ENCODE measurements at places on chromosomes 7 and 10.

GRCh38 chr7:135745703-135746312 is 2.8 kb downstream of the FAM180A start:
- no peak for DNase-seq

- DNase-seq = no peak
These were observed 314.9 kb downstream of the RPS24 start for GRCh38 chr10:78348411-78349164.

- no peak for DNase-seq
These were observed 161.7 kb upstream of the LYZL2 start for GRCh38 chr10:30791197-30791611.

DNA sequence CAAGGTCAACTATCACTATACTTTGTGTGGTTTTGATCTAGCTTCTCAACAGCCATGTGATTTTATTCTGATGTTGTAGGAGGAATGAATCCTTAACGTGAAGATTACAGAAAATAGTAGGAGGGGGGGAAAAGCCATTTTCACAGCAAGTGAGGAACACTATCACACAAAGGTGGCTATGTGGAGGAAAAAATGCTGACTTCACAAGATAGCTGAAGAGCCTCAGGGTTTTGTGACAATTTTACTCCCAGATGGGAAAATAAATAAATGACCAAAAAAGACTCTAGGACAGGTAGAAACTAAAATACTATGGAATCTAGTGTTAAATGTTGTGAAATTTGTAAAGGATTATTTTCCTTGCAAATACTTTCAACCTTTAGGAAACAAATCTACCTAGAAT is 281.0 kb downstream of the ADRA2A start:
- no peak for DNase-seq

GRCh38 chr7:55369427-55370400 is 4.6 kb downstream of the LANCL2 start:
- peak; percentile 5 for DNase-seq

DNA sequence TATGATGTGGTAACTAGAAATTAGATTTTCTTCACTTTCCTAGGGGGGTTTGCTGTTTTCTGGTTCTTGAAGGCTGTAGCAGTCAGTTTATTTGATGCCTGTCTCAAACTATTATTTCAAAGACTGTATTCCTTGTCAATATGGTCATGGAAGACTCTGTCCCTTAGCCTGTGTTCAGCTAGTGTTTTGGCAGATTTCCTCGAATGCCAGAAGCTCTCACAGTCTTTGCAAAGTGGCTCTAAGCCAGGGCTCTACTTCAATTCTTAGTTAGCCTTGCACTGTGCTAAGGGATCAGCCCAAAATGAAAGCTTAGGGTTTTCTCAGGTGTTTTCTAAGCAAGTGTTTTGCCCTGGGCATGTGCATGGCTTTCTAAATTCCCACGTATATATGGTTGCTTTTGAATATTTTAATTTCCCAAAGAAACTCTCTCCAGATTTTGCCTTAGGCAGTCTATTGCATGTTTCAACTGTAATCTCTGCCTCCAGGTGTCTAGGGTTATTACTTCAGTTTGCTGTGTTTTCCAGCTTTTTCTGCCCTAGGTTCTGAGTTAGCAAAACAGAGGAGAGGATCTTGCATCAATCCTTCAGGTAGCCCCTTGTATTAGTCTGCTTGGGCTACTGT is 7.2 kb upstream of the C1GALT1 start:
- DNase-seq = no peak

- DNase-seq = no peak
These were observed 79.6 kb downstream of the ZNRF2 start for GRCh38 chr7:30363778-30364563.

DNA sequence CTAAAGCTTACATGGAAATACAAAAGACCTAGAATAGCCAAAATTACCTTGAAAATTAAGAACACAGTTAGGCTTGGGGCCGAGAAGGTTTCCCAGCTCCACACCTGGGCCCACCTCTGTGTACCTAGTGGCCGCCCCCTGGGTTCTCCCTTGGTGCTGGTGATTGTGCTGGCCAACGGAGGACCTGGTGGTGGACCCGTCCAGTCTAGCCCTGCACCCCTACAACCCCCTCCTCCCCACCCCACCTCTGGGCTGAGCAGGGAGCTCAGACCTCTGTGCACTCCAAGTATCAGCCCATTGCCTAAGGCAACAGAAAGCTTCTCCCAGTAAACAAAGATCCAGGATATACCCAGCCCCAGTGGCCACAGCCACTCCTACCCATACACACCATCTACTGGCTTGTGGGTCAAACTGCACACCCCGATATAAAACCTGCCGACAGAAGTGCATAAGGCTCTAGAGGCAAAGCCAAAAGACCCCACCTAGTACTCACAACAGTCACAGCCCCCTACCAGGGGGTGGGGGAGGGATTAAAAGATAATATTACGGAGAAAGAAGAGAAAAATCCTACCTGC is 105.0 kb upstream of the DIP2C start:
- DNase-seq = no peak

DNA sequence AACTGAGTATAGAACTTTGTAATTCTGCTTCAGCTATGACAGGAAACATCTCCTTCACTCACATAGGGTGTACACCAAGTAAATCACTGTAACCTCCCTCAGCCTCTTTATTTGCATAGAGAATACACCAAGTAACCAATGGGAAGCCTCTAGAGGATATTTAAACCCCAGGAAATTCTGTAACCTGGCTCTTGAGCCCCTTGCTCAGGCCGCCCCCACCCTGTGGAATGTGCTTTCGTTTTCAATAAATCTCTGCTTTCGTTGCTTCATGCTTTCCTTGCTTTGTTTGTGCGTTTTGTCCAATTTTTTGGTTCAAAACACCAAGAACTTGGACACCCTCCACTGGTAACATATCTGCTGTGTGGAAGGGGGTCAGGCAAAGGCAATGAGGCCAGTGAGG is 60.2 kb downstream of the CLRN3 start:
- no peak for DNase-seq

DNA sequence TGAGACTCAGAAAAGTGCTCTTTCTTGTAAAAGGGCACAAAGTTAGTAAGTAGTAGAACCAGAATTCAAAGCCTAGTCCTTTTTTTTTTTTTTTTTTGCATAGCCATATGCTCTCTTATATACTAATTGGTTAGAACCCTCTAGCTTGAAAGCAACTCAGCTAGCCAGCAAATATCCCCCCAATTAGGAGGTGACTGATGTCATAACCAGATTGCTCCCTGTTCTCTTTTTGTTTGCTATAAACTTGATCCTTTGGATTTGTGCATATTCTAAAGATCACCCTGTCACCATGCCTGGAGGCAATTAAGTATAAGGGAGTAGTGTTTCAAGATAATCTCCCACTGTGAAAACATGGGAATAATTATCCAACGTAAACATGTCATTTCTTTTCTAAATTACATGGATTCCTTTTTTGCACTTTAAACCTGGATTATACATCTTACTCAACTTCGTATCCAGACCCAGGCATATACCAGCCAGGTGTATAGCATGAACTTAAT is 963.4 kb downstream of the CNTNAP2 start:
- DNase-seq = no peak

- DNase-seq = no peak
These were observed 36.1 kb downstream of the ADGRA1 start for GRCh38 chr10:133123746-133124356.

DNA sequence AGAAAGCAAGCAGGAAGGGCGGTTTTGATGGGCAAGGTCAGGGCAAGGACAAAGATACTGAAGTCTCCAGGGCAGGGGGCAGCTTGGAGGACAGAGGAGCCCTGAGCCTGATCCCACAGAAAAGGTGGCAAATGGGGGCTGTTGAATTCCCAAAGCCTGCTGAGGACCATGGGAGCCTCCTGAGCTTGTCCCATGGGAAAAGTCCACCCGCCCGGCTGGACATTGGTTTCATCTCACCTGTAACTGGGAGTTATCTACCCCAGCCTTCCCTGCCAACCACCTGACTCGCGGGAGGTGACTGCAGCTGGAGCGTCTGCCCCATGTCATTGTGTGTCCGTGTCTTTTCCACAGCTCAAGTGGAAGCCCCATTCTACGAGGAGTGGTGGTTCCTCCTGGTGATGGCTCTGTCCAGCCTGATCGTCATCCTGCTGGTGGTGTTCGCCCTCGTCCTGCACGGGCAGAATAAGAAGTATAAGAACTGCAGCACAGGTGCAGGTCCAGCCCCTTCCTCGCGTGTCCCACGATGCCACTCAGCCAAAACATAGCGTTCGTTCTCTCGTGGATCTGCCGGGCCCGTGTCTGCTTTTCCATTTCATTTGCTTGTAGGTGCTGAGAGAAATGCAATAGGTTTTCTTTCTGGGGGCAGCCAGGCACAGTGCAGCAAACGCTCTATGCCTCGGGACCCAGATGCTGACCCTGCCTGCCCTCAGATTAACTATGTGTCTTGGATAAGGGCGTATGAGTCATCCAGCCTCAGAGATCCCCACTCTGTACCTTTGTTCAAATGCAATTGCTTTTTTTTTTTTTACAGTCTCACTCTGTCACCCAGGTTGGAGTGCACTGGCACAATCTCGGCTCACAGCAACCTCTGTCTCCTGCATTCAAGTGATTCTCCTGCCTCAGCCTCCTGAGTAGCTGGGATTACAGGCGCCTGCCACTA is 444.5 kb upstream of the FOXK1 start:
- no peak for DNase-seq

DNA sequence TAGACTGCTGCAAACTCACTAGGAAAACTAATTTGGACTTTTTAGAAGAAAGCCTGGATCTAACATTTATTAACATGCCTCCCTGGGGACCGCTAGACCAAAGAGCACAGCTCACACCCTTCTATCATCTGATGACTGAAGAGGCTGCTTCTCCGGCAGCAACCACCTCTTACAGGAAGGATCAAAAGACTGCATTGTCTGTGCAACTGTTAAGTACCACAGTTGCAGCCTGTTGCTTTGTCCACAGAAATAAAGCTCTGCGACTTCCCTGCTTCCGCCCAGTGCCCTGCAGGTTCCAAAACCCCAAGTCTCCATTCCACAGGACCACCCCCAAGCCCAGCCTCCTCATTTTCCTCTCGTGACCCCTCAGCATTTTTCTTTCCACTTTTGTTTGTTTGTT is 14.0 kb upstream of the PODXL start:
- DNase-seq = no peak

DNA sequence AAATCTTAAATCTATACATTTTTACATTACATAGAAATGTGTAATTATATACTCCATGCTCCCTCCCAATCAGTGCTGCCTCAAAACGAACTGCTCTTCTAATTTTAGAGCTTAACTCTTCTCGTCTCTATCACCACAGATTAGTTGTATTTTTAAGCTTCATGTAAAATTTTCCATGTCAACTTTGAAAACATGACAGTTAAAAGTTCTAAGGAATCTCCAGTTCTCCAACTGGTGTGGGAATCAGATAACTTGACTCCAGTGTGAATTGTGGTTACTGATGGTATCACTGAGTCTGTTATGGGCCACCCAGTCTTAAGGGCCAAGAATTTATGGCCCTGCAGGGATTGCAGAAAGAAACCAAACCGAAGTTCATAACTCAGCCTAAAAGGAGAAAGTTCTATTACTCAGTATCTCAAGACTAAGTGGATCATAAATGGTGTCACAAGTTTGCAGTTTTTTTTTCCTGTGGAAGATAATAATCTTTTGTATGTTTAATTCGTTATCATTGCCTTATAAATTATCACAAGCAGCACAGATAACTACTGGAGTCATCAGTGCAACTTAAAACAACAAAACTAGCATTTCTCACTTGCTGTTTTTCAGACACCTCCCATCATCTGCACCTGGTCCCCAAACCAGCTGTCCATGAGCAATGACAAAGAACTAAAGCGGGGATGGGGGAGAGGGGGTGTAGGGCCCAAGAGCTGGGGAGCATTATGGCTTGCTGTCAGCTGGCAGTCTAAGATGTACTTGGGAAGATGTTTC is 31.5 kb upstream of the KMT2E start:
- peak; percentile 66 for DNase-seq

DNA sequence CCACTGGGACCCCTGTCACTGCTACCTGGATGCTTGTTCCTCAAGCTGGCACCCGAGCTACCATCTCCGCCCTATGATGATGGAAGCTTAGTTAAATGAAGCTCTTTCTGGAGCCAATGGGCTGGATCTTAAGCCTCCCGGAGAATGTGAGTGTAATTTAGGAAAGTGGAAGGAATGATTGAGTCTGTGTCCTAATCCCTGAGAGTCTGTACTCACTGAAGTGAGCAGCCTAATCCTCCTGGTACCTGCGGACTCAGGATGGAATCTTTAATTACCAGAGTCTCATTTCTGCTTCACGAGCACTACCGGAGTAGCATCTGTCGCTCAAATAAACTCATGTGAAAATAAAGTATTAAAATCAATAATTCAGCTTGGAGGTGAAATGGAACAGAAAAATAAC is 255.5 kb downstream of the WDR37 start:
- no peak for DNase-seq

DNA sequence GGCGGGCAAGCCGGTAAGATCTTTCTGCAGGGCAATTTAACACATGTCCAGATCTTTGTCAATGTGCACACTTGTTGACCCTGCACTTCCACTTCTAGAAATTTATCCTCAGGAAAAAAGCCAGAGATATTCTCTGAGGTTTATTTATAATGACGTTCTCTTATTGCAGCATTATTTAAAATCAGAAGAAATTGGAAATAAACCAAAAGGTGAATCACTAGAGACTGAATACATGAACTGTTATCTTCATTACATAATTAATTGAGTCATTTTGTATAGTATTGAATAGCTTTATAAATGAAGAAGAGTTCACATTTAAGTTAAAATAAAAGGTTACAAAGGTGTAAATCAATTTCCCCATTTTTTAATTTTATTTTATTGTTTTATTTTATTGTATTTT is 16.3 kb upstream of the SAR1A start:
- DNase-seq = no peak

GRCh38 chr10:73887294-73888039 is 13.1 kb upstream of the CAMK2G start:
- DNase-seq = peak; percentile 89

- no peak for DNase-seq
These were observed 168.7 kb downstream of the TMEM178B start for GRCh38 chr7:141242568-141242967.

GRCh38 chr10:91931526-91932190 is 8.1 kb downstream of the BTAF1 start:
- no peak for DNase-seq

DNA sequence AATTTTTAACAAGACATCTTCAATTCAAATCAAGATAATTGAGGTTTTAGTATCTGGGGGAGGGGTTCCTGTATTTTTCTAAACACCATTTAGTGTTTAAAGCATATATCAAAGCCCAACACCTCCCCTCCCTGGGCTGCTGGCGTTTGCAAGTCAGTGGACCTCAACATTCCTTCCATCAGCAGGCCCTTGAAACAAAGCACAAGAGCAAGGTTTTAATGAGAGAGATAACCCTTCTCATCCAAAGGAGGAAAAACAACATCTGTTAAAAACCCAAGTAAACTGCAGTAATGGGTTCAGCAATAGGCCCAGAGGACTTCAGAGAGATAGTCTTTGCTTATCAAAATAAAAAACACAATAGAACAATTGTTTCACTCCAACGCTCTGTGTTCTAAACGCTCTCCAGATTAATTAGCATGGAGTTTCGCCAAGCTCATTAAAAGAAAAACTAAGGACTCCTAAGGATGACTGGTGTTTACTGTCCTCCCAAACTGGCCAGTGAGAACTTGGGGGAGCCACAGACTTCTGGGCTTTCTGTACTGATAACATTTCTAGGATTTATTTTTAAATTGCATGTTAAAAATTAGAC is 2.5 kb downstream of the JCAD start:
- DNase-seq = no peak

- no peak for DNase-seq
These were observed 32.0 kb upstream of the NRG3 start for GRCh38 chr10:81843042-81843441.

Data from suppressor macrophage treated with lipopolysaccharide for 1 hour (primary cell).